Esophagus muscularis mucosa (tissue), 4 donors: ENCODE measurements at places on chromosomes 7 and 10. TPM values are rescaled to one million over a fixed set of nuclear protein-coding genes. Genes with fewer than 3 reads are reported as not detected.

DNA sequence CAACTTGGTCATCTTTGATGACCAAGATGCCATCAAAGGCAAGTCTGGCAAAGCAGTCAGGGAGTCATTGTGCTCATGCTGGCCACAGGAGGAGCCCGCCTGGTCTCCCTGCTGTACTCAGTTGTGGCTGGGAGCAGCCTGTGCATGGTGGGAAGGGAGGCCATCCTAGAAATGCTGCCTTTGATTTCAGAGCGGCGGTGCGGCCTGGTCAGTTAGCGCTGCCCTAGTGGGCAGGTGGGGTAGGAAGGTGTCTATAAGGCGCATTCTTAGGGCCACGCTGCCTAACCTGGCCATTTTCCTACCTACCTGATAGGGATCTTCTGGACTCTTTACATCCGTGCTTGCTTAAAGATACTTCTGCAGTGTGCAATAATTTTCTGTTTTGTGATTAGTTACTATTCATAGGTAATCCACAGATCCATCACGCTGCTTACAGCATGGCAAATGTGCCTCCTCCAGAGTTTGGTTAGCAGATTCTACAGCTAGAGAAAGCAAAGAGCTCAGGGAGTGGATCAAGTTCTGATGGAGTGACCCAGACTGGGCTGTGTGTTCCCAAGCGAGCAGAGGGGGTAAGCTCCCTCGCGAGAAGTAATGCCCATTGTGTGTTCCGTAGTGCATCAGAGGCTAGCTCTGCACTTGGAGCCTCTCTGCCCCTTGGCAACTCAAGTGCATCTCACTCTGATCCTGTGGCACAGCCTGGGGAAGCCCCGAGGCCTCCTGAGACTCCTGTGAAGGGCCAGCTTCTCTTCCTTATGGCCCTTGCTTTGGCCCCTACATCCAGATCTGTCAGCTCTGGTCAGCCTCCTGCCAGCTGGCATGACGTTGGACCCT lies 970.1 kb upstream of the ZNF722 start:
- DNase-seq: peak; percentile 26

DNA sequence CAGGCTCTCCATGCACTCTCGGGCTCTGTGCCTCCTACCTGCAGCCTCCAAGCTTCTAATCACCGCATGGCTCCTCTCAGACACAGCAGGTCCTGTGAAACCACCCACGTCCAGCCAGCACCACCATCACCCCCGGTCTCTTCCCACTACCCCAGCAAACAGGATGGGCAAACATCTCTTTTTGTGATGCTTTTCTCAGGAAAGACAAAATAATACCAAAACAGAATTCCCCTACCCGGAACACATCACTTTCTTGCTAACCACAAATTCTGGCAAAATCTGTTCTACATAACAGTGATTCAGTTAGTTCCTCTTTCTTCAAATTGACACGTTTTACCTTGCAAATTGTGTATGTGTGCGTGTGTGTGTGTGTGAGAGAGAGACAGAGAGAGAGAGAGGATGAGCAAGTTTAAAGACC lies 6.5 kb downstream of the SNX8 start:
- DNase-seq: no peak

DNA sequence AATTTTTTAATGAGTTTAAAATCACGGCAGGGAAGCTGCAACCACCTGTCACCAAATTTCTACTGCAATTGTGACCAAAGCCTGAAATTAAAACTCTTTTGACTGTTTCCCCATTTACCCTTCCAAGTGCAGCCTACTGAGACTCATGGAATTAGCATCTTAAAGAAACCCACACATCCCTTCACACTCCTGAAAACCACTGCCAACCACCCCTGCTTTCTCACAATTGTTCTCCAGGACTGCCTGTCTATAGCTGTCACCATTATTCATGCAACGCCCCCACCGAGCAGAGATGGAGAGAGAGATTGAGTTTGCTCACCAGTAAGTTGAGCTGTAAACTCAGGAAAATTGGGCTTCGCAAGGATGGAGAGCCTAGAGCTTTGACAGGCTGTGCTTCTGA lies 383.8 kb upstream of the SORCS1 start:
- DNase-seq: no peak

DNA sequence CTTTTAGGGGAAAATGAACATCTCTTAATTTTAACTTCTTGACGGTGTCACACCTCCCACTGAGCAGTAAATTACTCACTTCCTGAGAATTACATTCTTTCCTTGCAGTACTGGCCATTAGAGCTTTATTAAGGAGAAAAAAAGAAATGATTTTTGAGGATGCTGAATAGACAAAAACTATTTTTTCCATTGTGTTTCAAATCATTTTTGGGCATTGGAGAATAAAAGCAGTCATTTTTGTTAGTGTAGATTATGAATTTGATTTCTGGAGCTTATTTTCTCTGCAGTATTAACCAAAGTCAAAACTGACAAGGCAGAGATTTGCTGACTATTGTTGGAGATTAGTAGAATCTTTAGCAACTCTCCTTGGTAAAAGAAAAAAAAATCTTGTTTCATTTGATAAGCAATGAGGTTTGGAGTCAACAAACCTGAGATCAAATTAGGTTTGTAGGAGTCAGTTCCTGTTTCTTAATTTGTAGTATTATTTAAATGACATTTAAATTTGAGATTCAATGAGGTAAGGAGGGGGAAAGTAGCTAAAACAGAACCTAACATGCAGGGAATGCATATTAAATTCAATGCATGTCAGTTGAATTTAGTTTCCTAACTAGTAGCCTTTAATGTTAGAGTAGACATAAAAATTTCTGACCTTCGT lies 70.6 kb downstream of the AP3M1 start:
- no peak for DNase-seq

Gene CCDC146
- total RNA-seq: 17.4 TPM

Gene SPDYE9
- total RNA-seq: not detected

Gene TRIM56
- 16.2 TPM for total RNA-seq
